ENCODE measurements at places on chromosomes 1 and 21.

GRCh38 chr1:118185084-118185832 lies at the start of gene SPAG17:
Gene SPAG17 (minus strand): TSS chr1:118185228. CDS start chr1:118185157, 71 bp downstream.
- DNase-seq, result peak; percentile 94

- DNase-seq, result no peak
Observed at GRCh38 chr1:85315789-85316188, 39.4 kb upstream of the BCL10 start.

DNA sequence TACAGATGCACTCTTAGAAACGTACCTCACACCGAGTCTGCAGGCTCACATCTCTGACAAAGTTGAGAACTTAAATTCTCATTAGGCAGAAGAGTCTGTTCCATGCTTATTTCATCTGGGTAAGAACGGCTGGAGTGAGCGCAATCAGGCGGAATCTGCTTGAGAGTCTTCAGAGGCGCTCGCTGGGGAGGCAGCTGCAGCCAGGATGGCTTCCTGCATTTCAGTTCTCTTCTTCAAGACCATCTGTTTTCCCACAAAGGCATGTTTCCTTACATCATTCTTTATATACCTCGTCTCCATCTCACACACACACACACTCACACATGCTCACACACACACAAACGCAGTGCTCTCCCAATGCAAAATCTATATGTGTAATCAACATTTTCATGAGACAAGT lies 497.1 kb downstream of the AJAP1 start:
- DNase-seq, result no peak

DNA sequence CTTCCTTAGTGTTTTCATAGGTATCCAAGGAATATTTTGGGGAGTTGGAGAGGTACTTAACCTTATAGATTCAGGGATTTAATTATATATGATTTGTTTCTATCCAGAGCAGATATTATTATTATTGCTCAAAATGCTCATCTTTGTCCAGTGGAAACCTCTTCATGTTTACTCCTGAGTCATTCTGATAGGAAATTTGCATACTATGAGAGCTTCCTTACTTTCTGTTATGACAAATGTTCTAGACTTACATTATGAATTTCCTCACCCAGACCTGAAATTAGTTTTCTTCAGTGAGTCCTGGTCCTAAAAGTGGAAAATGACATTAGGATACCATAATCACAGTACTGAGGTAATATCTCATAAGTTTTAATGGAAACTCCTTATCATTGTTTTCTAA lies 57.5 kb upstream of the PLPPR5 start:
- DNase-seq, result no peak

DNA sequence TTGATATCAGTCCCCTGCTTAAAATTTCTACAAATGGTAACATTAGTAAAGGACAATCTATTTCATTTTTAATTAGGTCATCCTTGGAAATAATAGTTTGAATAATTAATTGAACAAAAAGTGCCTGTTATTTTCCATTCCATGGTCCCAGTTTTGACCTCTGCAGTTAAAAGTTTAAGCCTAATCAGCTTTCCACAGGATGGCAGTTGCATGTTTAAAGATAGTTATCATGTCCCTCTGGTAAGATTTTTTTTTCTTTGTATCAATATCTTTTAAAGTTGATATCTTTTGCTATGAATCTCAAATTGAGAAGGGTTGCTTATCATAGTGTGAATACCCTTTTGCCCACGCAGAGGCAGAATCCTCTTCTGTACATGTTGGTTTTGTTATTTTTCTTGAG lies 90.4 kb downstream of the HS2ST1 start:
- no peak for DNase-seq

DNA sequence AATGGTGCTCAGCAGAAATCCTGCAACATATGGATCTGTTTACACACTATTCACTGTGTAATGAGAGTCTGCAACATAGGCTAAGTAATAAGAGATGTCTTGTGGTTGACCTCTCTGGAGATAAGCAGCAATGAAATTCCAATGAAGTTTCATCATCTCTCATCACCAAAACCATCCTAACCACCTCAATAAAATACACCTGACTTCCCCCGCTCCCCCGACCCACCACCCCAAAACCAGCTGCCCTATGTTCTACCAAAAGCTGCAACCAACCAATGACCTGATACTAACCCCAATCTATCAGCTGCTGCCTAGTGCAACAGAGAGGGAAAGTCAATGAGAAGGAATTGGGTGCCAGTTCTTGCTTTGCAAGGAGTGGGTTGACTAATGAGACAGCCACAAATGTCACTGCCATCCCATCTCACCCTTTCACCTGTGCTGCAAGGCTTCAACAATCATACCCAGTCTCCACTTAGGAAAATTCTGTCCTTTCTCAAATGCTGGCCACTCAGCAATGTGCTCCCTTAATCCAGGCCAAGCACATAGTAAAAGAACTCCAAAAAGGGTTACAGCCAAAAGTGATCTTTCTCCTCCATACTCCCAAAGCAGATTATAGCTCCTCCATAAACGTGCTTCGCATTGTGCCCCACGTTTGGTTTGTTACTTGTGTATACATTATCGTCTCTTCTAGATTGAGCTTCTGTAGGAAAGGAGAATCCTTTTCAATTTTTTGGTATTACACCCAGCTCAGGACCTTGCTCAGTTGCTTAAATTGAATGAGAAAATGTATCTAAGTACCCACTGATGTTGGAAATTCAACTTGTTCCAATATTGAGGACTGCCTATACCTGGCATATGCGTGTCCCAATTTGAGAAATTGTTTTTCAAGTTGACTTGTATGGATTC lies 29.0 kb downstream of the MRPL39 start:
- no peak for DNase-seq

GRCh38 chr1:116033322-116033721 lies 57.0 kb downstream of the SLC22A15 start:
- DNase-seq, result no peak

DNA sequence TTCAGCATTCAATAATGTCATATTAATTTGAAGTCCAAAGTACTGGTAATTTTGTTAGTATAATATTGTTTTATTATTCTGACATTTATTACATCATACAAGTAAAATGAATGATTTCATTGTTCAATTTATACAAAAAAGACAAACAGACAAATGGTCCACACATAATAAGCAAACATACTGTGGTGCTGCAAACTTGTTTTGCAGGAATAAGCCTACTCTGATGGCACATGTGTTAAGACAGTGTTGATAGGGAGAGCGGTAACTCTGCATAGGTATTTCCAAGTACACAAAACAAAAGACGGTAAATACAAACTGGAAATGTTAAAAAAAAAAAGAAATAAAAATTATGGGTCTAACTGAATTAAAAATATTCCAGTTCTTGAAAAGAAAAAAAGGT lies 59.7 kb upstream of the DPYD start:
- DNase-seq, result no peak

- no peak for DNase-seq
Observed at GRCh38 chr1:46333300-46334029, 7.1 kb upstream of the NSUN4 start.

DNA sequence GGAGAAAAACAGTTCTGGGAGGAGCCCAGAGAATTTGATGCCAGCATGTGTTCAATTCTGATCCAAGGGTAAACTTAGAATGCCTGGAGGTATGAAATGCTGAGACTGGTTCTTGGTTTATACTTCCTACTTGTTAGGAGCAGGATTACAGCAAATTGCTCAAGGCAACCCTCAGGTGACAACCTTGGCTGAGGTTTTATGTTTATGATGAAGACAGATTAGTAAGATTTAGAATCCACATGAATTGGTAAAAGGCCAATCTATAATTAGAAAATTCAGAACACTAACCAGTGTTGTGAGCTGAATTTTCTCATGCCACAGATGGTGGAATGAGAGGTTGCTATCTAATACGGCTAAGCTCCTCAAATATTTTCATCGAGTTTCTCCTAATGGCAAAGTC lies 235.3 kb upstream of the NRIP1 start:
- DNase-seq, result no peak

DNA sequence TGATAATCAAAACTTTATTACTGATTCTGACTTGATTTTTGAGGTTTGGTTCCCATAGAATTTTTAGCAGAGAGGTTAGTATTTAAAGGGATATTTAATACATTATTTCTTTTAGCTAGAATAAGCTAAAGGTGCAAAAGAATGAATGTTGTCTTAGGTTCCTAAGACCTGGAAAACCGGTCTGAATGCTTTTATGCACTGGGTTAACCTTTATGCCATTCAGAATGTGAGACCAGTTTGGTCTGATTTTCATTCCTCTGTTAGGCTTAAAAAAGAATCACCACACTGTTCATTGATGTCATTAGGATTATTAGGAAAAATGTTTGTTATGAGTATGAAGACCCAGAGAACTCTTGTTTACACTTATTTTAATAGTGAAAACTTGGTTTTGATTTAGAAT lies 30.1 kb downstream of the RAP1A start:
- no peak for DNase-seq

- no peak for DNase-seq
Observed at GRCh38 chr1:11800756-11801433, 4.9 kb downstream of the MTHFR start.

DNA sequence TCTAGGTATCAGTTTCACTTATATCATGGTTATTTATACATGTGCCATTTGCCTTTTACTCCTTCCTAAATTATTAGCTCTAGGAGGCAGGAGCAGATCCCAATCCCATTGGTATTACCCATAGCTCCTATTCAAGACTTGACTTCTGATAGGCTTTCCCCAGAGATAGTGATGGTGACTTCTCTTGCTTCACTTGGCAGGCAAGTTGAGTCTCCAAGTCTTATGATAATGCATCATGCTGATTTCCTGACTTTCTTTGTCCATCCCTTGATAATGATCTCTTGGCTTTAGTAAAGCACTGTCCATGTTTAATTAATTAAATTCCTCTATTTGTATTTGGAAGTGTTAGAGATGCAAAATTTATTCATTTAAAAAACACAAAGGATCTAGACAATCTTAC lies 253.5 kb upstream of the ADAMTS5 start:
- DNase-seq, result no peak

DNA sequence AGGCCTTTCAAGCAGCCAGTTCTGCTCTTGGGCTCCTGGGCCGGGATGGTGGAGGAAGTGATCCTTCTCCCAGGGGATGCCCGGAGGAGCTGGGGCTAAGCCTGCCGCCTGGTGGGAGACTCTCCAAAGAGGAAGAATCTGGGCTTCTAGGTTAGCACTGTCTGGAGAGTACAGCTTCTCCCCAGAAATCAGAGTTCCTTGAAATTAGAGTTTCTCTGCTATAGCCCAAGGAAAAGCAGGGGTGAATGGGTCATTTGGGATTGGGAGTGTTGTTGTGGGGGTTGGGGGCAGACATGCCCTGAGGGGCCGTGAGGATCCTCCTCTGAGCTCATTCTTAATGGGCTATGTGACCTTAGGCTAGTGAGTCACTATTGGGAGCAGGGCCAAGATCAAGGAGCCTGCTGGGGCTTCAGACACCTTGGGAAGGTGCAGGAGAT lies 6.5 kb downstream of the LGR6 start:
- DNase-seq, result no peak

DNA sequence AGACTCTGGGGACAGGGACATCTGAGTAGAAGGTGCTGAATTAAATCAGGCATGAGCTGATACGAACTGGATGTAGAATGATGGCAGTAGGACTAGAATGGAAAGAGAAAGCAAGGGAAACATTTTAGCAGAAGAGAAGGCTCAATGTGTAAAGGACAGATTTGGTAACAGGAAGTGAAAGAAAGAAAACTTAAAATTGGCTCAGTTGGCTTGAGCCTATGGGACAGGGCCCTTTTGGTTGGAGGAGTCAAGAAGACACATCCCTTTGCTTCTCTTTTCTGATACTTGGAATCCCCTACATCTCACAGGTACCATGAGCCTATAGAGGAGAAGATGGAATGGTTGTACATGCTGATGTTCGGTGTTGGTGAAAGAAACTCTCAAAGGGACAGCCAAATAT lies 300.6 kb upstream of the PLXNA2 start:
- DNase-seq, result no peak

Measured in nephron progenitor cell (in vitro differentiated cells).